NCI-H1930 (cell line): ENCODE measurements at places on chromosomes 4 and X.

GRCh38 chr4:179116011-179116410 is 1673.8 kb upstream of the AGA start:
- DNase-seq = no peak

DNA sequence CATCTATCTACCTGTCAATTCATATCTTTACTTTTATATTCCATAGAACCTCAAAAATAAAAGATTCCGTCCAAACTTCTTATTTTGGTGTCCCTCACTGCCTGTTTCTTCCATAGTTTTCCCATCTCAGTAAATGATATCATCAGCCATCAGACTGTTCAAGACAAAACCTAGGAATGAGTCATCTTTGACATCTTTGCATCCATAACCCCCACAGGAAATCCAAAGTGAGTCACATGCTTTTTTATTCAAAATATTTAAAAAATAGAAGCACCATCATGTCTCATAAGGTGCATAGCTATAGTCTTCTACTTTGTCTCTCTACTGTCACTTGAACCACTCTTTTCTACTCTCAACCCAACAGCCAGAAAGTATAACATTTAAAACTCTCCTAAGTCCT is 29.9 kb upstream of the CXXC4 start:
- no peak for DNase-seq

DNA sequence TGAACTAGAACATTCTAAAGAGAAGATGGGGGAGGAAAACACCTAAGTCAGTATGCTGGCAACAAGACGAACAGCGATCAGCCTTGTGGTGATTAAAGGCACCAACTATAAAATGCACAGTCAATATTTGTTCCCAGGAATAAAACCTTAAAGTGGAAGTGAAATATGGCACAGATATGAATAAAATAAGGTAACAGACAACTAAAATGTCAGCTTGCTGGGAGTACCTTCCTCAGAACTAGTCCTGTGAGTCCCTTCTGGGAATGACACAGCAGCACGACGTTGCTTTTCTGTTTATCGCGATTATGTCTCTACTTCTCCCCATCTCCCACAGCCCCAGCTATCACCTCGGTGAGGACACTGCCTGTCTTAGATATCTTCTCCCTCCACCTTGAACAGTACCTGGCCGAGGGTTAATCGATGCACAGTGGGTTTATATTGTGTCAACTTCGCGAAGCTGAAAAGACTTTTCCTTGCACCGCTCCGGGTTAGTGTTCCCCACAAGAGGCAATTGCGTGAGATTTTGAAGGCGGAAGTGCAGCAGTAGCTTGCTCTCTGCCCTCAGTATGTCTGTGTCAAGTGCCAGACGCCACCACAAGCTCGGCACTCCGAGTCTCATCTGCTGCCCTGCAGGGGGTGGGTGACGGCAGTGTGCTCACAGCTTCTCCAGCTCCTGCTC is 17.4 kb downstream of the MTNR1A start:
- DNase-seq = no peak

DNA sequence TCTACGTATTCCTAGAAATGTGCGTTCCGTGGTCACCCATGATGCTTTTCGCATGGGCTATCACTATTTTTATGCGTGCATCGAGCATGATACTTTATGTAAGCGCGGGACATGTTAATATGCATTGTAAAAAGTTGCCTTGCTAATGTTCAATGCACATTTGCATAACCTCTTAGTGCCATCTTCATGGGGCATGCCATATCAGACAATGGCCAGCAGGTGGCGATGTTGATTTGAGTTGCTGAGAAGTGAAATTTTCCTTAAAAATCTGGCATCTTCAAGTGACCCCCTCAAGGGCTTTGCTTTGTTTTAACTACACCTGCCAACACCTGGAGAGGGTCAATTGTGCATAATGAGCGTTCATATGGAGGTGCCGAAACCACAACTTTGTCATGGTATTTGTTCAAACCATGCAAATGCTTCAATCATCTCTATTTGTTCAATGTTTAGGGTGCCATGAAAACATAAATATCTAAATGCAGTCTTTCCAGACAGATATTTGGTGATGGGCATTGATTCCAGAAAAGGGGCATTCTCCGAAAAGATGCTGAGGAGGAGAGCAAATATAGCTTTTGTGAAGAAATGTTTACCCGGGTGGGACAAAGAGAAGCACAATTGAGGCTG is 833.9 kb upstream of the PRKX start:
- DNase-seq = peak; percentile 56

- DNase-seq = no peak
These were observed 10.7 kb downstream of the SMIM10L2A start for GRCh38 chrX:135432453-135432852.

DNA sequence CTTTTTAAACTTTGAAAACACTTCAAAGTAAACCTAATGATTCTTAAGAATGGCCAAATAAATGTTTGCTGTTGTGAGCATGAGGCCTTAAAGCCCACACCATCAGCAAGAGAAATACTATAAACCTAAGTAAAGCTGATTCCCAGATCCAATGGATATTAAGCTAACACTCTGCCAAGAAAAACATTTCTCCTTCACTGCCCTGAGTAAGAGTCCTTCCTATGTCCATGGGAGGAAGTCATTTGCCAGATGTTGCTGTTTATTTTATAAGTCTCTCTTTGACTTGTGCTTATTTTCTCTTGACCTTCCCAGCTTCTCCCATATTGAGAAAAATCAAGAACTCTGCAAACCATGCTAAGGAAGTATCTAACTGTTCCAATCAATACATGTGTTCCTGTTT is 154.3 kb upstream of the EDNRA start:
- no peak for DNase-seq
